ENCODE measurements at places on chromosomes 7 and 10.

DNA sequence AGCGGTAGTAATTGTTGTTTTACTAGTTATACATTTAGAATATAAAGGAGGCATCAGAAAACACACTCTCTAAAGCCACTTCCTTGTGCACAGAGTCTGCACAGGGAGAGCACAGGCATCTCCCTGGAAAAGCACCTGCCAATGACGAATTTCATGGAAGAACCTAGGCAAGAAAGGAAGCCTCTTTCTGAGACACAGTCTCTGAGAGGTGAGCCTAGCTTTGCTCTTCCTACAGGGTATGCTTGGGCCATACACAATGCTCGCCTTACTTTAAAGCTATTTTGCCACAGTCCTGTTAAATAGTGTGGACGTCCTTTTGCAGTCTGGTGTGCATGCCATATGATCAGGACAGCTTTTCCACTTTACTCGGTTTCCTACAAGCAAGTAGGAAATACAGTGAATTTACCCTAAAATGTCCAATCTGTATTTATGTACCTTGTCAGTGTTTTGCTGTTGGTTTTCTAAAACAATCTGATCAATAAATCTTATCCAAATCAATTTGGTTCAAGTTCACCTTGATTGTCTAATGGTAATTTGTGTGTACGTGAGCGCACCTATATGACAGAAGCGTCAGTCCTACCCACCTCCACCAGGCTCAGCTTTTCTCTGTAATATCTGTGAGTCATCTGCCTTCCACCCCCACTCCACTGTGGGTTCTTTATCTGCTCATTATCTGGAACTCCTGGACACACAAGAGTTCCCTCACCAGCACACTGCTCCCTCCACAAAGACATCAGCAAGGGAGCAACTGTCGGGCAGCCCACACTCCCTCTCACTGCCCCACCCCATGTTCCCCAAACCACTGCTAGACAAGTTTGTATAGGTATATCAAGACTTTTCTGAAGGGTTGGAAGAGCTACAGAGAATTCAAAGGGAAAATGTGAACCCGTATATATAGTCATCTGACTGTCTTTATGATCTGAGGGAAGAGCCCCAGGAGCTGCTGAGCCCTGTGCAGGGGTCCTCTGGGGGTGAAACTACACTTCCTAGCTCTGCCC lies 65.2 kb downstream of the KLHDC10 start:
- DNase-seq, result no peak

- DNase-seq, result no peak
Measured at GRCh38 chr10:5975641-5976473, 1.5 kb downstream of the IL15RA start.

DNA sequence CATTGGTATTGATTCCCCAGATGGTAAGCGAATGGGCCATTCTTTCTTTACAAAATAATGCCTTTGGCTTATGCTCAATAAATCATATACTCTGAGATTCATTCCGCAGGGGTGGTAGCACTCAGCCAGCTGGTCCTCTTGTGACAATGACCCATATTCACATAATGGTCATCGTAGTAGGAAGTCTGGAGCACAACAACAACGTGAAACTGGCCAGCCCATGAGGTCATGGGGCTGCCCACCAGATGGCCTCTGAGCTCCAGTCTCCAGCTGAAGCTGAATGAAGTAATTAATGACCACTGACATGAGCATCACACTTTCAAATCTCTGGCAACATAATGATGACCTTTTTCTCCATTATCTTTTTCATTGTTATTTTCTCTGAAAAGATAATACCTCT lies 42.3 kb upstream of the SORCS1 start:
- DNase-seq, result no peak

DNA sequence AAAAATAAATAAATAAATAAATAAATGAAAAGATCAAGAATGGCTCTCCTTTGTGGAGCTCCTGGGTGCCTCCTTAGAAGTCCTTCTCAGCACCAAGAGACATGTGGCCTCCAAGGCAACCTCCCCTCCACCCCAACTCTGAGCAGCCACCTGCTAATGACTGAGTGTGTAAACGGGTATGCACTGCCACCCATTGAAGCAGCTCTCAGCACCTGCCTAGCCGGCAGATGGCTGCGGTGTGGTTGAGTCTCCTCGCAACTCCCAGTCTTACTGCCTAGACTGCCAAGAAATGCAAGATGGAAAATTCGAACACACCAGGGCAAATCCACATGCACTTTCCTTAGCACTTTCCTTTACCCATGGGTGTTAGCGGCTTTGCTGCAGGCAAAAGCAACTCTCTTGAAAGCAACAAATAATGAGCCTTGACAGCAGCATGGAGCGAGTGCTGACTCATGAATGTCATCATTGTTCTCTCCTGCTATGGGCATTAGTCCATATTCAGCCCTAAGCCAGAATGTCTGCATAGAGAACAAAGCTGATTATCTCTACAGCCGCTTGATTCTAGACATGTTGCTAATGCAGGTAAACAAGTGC lies 913.9 kb upstream of the AUTS2 start:
- peak; percentile 56 for DNase-seq

DNA sequence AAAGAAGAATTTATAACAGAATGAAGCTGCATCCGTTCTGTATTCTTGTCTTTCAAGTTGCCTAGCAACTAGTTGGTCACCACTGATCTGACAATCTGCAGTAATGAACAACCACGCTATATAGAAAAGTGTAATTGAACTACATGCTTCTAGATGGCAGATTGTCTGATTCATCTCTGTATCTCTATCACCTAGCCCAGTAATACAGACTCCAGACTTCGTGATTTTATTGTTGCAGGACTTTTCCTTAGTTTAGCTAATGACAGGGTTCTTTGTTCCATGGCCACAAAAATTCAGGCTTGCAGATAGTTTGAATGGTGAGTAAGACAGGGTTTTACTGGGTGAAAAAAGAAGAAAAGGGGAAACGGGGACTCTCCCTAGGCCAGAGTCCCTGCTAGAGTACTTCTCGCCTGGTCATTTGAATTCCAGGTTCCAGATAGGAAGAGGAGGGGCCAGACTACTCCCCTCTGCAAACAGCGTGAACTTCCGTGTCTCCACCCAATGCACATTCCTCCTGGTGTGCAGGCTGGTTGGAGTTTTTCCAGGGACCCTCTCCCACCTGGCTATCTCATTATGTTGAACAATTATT lies 45.9 kb downstream of the COL1A2 start:
- DNase-seq, result no peak

GRCh38 chr7:148398844-148399365 lies 191.7 kb upstream of the C7orf33 start:
- DNase-seq, result no peak

DNA sequence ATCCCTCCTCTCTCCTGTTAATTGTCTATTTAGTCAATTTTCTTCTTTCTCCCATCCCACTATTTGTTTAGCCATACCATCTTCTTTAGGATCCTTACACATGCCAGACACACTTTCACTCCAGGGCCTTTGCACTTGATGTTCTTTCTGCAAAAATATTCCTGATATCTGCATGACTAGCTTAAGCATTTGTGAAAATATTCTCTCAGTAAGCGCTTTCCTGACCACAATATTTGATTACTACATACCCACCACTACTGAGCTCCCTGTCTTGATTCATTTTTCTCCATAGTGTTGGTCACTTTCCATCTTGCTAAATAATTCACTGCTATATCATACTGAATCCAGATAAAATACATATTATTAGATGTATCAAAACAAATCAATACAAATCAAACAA lies 75.1 kb downstream of the SEMA3D start:
- no peak for DNase-seq

DNA sequence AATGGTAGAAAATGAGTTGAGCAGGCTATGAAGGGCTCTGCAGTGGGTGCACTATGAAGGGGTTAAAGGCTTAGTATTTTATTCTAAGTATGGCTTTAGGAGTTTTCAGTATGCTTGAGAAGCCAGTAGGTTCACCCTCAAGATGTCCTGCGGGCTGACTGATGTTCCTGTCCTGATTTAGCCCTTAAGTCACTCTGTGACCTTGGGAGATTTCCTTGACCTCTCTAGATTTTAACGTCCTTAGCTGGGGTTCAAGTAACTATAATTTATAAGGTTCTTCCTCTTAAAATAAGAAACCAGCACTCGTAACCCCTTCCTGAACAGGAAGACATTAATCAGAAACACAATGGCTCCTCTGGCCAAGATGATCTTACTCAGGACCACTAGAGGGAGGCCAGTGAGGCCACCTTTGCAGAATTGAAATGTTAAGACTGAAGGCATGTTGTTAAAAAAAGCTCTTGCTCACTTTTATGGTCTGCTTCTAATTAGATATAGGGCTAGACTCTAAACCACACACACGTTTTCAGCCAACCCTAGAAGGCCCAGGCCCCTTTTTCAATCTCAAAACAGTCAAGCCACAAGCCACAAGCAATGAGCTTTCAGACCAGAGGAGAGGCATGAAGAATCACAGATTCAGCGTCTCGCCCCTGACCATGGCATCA lies 41.9 kb downstream of the CDK1 start:
- DNase-seq, result no peak

DNA sequence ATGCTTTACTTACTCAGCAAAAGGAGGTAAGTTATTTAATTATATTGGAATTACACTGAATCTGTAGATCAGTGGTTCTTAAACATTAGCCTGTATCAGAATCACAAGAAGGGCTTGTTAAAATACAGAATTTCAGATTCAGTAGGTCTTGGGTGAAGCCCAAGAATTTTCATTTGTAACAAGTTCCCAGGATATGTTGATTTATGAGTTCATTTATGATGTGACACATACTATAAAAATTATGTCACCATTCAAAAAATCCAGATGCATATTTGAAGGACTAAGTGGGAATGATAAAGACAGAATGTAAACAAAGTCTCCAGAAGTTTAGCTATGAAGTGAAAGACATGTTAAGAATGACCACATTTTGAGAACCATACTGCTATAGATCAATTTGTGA lies 52.3 kb downstream of the HECTD2 start:
- DNase-seq, result no peak

DNA sequence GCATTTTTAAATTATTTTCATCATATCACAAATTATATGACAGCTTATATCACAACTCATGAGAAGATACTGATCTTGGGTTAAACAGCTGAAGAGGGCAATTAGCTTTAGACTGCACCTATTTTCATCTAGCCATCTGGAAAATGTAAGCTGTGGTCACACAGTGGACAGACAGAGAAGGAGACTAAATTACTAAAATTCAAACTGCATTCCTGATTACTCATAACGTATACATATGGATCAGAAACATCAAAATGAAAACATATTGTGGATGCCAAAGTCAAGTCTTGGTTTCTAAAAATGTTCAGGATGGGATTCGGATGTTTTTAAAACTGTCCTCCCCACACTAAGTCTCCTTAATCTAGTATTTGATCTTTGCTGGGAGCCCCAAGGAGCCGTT lies 6.6 kb downstream of the BBIP1 start:
- no peak for DNase-seq
